ENCODE measurements at places on chromosomes 3 and 15. TPM values are rescaled to one million over a fixed set of nuclear protein-coding genes. Genes with fewer than 3 reads are reported as not detected.

DNA sequence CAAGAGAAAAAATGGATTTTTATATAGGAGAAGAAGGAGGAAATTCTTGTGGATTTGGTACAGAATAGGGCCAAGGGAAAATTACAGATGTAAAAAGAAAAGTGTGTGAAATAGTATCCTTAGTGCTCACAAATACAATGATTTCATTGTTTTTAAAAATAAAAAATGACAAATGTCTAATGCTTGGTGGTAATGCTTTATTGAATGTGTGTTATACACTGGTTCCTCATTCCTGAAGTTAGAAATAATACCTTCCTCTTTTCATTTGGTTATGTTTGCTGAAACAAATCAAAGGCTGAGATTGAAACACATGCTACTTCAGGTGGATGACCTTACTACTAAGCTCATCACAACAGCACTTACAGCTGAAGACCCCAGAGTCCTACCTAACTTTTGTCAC is 37.7 kb upstream of the CCR2 start:
- DNase-seq = no peak

CLDN18 gene
- total RNA-seq = not detected

- DNase-seq = no peak
Measured at GRCh38 chr15:48642795-48643194, 2.7 kb downstream of the FBN1 start.

ITPKA gene
- 0.30 TPM for total RNA-seq

GRCh38 chr15:40489274-40490175 is 18.7 kb downstream of the CHST14 start:
- no peak for DNase-seq

- DNase-seq = no peak
Measured at GRCh38 chr3:33217866-33218445, 654 bp downstream of the SUSD5 start.

TMEM40 gene
- 47.7 TPM for total RNA-seq

GRCh38 chr15:77544162-77544561 is 88.5 kb downstream of the LINGO1 start:
- no peak for DNase-seq

PLCH1 gene
- total RNA-seq = 0.94 TPM

DNA sequence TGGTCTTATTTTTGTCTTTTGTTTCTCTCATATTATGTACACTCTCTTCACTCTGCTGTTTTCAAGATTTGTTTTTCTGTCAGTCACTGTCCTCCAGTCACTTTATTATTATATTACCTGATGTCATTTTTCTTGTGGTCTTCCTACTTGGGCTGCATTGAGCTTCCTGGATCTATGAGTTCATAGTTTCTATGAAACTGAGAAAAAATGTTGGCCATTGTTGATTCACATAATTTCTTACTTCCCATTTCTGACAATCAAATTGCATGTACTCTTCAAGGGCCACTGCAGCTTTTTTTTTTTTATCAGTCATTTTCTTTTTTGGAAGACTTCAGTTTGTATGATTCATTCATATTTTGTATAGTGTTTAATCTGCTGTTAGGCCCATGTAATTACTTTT is 1180.6 kb upstream of the GBE1 start:
- DNase-seq = no peak

TMEM212 gene
- total RNA-seq = not detected

DNA sequence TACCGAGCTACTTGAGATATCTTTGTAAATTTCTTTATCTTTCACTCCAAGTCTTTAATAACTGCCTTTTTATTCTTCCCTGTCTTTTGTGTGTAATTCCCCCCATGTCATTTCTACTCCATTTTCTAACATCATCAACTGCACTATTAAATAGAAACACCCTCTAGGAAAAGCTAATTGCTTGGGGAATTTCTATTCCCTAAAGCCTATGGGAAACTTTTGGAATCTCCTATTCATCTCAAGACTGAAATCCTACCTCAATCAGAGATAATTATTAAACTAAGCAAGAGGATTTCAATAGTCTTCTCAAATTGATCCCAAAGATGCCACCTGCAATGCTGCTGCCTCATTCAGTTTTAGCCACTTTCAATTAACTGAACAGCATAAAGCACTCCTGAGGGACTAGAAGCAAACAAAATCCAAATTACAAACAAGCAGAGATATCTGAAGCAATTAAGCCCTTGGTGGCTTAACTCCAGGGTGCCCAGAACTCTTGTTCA is 598.7 kb downstream of the IGSF11 start:
- no peak for DNase-seq

VGLL3 gene
- 15.3 TPM for total RNA-seq

GOLGA8G gene
- total RNA-seq = not detected

CDHR4 gene
- not detected for total RNA-seq

ADAMTS7 gene
- 1.2 TPM for total RNA-seq

DNA sequence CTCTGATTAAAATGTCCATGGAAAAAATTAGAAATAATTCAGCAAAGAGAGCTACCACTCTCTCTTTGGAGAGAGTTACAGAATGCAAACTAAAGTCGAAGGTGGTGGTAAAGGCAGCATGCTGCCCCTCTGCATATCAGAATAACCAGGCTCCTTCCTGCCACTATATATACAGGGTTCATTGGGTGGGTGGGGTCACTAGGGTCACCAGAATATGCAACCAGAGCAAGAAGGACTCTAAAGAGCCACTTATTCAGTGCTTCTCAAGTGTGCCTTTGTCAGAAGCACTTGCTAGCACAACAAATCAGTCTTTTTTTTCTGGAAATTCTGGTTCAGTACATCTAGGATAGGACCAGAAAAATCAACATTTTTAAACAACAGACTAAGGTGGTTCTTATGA is 70.0 kb downstream of the MTHFS start:
- no peak for DNase-seq

DNA sequence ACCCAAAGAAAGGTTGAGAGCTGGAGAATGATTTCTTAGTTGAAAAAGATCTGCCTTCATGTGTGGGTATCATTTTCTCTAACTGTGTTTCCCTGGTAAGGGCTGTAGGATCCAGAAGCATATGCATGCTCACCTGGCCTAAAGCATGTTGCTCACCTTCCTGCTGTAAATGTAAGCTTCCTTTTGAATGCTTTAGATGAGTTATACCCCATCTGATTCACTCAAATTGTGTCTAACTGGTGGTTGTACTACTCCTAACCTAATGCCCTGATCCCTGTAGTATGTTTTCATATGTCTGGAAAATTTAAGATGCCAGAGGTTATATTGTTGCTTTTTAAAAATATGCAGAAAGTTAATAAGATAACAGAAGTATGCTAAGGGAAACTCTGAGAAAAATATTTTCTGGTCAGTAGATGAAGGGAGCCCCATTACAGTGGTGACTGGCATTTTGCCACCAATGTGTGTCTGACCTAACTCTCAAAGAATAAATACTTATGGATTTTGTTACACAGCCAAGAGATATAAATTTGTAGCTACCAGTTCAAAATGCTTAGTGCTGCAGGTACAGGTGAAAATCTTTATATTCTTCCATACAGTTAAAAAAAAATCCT is 7.7 kb downstream of the FILIP1L start:
- DNase-seq = no peak

DNA sequence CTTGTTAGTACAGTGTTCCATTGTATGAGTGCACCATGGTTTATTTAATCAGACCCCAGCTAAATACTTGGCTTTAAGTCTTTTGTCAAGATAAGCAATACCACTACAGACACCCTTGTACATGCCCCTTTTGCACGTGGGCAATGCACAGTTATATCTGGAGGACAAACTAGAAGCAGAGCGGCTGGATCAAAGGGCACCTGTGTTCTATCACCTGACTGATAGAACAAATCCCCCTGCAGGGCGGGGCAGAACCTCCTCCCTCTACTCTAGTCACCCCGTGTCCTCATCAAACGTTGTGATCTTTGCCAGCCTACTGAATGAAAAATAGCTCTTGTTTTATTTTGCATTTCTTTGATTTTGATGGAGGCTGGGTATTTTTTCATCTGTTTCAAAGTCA is 314.9 kb downstream of the TLE3 start:
- DNase-seq = no peak

GRCh38 chr15:40716165-40716564 is 21.2 kb downstream of the RAD51 start:
- DNase-seq = no peak

GRCh38 chr3:66439666-66440344 is 61.0 kb downstream of the LRIG1 start:
- no peak for DNase-seq

DNA sequence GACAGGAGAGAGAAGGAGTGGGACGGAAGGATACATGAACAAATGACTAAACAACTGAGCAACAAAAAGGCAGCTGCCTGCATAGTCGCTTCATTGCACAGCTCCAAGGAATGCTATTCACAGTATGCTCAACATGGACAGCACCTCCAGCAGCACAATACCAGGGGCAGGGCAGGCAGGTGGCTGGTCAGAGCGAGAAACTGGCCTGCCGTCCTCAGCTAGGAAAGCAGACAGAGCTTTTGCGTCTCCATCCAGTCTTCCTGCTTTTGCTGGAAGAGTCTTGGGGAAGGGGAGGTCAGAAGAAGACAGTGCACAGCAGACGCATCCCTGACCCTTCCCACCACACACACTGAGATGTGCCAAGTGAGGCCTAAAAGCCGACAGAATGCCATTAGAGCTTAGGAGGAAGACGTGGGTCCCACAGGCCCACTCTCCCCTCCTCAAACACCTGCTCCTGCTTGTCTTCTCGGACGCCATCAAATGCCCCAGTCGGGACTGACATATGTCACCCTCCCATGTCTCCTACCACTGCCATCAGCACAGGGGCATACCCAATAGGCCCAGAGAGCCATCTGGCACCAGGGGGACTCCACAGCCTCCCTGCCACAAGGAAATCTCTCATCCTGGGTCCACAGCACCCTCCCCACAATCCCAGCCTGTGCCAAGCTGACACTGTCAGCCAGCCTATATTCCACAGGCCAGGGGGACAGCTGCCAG is 3.9 kb downstream of the RAB6B start:
- no peak for DNase-seq

- no peak for DNase-seq
Measured at GRCh38 chr15:58771621-58772250, 634 bp downstream of the MINDY2 start.

PAK6 gene
- total RNA-seq = 71.7 TPM

Measured in suprapubic skin (tissue), 4 donors.